ENCODE measurements at places on chromosomes 2 and 18.

DNA sequence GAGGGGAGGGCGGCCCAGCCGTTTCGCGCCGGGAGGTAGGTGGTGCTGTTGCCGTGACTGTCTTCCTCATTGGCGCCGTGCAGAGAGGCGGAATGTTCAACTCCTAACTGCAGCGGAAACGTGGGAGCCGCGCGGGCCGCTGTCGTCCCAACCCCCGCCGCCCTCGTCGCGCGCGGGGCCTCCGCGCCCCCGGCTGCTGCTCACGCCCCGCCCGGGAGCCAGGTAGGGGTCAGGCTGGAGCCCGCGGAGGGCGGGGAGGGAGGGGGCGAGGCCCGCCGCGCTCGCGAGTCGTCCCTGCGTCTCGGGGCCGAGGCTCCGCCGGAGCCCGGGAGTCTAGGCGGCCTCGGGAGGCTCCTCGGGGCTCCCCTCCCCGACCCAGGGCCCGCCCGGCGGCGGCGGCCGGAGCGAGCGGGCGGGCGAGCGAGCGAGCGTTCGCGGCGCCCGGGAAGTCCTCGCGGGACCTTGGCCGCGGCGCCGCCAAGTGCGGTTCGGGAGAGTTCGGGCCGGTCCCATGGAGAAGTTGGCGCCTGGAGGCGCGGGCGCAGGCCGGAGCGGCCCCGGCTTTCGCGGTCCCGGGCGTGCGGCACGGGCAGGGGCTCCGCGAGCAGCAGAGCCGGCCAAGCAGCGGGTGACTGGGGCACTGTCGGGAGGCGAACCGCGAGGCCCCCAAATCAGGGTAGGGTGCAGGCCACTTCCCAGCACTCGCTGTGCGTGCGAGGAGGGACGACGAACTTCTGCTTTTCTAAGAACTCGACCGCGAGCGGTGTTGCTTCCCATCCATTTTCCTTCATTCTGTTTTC is at the start of gene MAP3K20:
TSS of gene MAP3K20 (plus strand) at position 66 of the 800 bp plus-strand sequence. CDS start 15,186 bp downstream, outside the sequence.
- peak; percentile 18 for DNase-seq

GRCh38 chr2:154455866-154456265 is 242.6 kb upstream of the KCNJ3 start:
- DNase-seq = no peak

DNA sequence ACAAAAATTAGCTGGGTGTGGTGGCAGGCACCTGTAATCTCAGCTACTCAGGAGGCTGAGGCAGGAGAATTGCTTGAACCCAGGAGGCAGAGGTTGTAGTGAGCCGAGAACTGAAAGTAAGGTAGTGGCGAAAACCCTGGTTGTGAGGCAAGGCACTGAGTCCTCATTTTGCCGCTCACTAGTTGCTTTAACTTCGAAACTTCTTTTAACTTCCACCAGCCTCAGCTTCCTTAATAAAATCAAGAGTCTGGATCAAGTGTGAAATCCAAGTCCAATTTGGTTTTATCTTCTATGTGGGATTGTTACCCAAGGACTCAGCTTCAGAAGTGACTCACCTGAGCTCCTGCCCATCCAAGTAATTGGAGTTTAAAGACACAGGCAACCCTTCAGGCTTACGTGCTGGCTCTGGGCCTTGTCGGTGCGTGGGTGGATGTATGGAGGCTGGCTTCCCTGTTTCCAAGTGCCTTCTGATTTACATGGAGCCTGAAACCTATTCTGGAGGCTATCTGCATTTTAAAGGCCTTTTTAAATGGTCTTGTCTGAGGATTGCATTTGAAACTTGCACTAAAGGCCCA is 374.2 kb upstream of the ID2 start:
- no peak for DNase-seq

- no peak for DNase-seq
Measured at GRCh38 chr2:201366146-201366545, 9.0 kb upstream of the FLACC1 start.

DNA sequence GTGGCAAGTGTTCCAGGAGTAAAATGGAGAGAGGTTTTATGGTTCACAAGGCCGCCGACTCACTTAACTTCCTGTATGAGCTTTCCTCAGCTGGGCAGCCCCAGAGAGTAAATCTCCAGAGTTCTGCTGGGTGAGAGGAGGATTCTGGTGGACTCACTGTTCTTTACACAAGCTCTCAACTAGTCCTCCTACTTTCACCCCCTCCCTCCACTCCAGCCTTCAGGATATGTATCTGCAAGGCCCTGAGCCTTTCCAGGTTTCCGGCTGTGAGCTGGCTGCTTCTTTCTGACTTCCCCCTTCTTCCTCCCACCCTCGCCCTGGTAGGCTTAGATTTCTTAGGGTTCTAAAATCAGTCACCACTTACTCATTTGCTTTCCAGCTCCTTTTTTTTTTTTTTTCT is 34.0 kb downstream of the EML6 start:
- DNase-seq = peak; percentile 10

DNA sequence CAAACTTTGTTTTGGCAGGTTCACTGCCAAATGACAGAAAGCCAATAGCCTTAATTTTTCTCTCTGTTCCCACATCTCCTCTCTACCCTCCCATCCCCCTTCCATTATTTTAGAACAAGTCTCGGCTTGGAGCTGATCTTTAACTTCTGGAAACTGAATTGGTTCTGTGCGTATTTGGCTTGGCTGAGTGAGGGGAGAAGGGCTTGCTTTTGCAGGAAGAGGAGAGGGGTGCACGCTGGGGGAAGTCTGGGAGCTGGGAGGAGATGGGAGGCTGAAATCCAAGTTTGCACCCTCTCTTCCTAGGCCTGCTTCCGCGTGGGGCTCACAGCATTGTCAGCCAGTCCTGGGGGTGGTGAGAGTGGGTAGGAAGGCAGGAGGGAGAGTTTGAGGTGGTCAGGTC is 176.1 kb upstream of the SPRED2 start:
- no peak for DNase-seq

All from caudate nucleus (tissue), 63 donors.